Fibroblast of skin of right biceps (primary cell): ENCODE measurements at places on chromosomes 13 and 19.

DNA sequence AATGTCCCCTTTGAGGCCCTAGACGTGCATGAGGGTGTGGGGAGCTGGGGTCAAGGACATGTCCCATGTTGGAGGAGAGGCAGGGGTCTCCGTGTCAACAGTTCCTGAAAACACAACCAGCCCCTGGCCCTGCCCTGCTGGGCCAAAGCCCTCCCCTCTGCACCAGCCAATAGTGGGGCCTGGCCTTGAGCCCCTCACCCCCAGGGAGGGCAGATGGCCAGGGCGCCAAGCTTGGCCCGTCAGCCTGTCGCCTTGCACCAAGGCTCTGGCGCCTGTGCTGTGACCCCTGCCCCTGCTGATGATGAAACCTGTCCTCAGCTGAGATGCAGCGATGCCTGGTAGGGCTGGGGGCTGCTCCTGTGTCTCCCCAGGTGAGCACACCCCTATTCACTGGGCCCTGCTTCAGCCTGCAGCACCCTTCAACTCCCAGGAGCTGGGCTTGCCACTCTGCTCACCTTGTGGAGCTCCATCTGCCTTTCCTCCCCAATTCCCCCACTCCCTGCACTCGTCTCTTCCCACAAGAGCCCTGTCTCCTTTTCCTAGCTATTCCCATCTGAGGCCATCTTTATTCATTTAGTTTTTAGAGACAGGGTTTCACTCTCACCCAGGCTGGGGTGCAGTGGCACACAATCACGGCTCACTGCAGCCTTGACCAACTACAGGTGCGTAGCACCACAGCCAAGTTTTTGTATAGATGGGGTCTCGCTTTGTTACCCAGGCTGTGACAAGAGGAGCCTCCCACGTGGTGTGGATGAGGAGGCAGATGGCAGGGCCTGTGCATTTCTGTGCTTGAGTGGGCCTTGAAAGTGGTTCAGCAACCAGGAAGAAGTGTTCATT is 2.1 kb upstream of the HAMP start:
- DNase-seq, result no peak

DNA sequence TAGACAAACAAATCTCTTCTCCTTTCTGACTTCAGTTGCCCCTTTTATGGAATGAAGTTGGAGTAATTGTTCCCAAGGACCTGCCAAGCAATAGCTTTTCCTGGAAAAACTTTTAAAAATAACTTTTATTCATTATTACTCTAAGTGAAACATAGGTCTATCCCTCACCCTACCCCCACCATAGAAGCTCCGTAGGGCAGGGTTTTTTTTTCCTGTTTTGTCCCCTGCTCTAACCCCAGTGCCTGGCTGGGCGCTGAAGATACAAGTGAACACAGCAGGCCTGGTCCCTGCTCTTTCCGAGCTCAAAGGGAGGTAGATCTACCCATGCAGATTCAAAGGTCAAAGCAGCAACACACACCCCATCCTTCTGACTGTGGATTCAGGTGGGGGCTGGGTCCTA is 8.7 kb upstream of the GNG8 start:
- no peak for DNase-seq

GRCh38 chr13:93805736-93806135 is 579.1 kb downstream of the GPC6 start:
- no peak for DNase-seq

- no peak for DNase-seq
Measured at GRCh38 chr19:3465552-3465951, 14.8 kb downstream of the SMIM24 start.

GRCh38 chr13:29594303-29594709 is 1.2 kb downstream of the SLC7A1 start:
- DNase-seq, result peak; percentile 83

DNA sequence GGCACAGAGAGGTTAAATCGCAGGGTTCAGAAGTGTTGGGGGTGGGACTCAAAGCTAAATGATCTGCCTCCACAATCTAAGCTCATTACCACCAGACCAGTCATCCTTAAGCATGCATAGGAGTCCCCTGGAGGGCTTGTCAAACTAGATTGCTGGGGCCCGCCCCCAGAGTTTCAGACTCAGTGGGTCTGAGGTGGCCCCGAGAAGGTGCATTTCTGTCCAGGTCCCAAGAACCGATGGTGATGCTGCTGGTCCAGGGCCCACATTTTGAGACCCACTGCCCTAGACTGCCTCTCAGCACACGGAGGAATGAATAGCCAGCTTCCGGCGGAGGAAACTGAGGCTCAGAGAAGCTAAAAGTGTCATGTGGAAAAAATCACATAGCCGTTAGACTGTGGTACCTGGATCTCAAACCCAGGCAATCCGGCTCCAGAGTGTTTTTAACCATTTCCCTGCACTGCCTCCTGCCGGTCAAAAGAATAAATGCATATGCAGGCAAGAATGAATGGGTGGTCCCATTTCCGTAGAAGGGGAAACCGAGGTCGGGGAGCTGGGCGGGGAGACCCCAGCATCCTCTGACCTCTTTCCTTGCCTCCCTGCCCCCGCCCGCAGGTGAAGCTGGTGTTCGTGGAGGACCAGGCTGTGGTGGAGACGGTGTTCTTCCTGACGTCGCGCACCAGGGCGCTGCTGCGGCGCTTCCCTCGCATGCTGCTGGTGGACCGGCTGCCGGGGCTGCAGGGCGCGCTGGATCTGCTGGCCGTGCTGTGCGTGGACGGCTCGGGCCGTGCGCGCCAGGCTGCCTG is 23.8 kb downstream of the ZSWIM9 start:
- no peak for DNase-seq

DNA sequence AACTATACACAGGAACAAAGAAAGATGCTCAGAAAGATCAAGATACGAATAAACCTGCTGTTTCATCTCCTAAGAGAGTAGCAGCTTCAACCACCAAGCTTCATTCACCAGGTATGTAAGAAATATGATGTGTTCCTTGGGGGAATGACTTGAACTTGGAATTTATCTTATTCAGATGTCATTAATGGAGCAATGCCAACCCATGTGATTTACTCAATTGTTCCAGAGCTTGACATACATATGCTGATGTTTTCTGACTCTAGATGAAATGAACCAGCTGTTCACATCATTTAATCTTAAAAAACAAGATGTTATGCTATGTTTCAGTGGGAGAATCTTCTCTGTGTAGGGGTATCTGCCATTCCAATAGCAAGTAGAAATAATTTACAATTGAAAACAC is 270.9 kb downstream of the SLC7A1 start:
- DNase-seq, result no peak

DNA sequence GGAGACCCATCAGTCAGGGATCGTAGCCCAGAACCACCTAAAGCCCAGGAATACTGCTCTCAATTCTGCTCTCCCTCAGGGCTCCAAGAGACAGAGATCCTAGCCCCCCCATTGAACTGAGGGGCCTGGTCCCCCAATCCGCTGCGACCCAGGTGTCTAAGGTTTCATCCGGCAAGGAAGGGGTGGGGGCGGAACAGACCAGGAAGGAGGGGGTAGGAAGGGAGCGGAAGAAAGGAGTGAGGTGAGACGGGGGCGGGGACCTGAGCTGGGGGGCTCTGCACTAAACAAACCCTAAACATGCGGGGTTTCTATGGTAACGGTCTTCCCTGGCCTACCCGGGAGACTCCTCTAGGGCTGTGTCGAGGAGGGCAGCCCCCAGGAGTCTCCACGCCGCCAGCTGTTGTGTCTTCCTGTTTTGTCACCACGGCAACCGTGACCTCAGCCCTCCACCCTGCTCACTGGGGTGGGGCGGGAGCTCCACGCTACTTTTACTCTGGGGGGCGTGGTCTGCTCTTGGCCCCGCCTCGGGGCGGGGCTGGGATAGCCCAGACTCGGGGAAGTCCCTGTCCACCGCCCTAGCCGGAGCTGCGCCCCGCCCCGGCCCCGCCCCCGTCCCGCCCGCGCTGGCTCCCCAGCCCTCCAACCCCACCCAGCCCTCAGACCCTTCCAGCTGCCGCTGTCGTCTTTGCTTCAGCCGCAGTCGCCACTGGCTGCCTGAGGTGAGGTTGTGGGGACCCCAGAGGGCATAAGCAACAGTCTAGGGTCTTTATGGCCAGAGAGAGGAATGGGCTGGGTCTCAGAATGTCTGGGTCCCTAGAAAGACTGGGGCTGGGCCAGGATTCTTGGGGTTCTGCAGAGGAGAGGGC is at the start of gene MYADM:
MYADM (plus strand) TSS at position 659 of the 866 bp plus-strand sequence. CDS start 5,647 bp downstream, outside the sequence.
- DNase-seq, result peak; percentile 99

GRCh38 chr19:42601811-42602443 is 7.2 kb upstream of the CEACAM8 start:
- peak; percentile 16 for DNase-seq

DNA sequence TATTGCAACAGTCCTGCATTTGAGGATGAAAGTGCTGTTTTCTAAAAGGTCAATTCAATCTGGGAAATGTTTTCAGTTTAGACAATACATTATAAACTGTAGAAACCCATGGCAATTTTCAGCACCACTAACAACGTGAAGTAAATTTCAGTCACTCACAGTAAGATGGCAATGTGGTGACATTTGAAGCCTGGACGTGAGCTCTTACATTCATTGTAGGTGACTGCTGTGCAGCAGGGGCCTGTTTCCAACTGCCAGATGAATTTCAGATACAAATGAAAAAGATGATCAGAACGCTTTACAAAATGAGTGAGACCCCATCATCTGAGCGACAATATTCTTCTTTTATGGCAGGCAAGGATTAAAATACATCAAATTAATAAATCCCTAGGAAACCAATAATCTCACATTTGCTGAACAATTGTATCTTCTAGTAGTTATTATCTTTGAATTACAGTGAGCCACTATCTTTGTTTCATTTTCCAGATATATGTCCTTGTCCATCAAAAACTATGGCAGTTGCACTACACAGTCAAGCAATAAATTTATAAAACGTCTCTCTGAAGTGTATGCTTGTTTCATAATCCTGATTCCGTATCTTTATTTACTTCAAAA is 1816.8 kb downstream of the OLFM4 start:
- no peak for DNase-seq

- DNase-seq, result no peak
Measured at GRCh38 chr19:2536461-2536860, 60.5 kb downstream of the GADD45B start.
